ENCODE measurements at places on chromosomes 12 and 14.
A peak's percentile ranks its signal among the peaks of the same experiment; 100 is the strongest.

DNA sequence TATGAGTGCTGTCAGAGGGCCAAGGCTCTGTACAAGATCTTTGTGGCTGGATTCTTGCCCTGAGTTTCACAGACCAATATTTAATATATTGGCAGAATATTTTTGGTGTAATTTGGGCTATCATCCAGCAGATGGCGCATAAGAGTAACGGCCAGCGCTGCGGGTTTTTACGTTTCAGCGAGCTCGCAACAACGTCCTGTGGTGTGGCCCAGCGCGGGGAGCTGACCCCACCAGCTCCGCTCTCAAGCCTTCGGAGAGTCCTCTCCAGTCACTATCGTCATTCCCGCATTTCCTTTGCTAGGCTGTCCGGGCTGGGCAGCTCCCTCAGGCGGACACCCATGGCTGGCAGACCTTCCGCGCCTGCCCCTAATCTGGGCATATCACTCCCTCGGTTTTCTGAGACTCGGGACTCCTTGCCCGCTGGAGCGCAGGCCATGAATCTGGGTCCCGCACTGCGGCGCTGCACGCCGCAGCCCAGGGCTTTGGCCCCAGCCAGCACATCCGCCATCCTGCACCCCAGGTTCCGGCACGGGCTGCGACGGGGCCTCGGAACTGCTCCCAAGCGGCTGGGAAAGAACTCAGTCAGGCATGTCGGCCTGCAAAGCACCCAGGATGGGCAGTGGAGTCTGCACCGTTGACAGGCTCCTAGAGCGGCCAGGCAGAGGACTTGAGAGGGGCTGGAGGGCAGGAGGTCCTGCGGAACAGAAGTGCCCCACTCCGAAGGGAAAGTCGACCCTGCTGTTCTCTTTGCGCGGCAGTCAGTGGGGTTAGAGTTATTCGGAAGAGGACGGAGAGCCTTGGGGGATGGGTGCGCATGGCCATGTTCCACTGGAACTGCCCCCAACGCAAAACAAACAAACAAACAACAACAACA is 18.4 kb downstream of the OLR1 start:
- peak; percentile 54 for DNase-seq

GRCh38 chr12:52699373-52699772 is 4.0 kb downstream of the KRT77 start:
- no peak for DNase-seq

GRCh38 chr12:13661005-13661887 is 320.2 kb downstream of the GRIN2B start:
- DNase-seq, result peak; percentile 65

GRCh38 chr12:49428793-49429192 is 61.5 kb downstream of the SPATS2 start:
- peak; percentile 47 for DNase-seq

GRCh38 chr12:16346958-16347357 is 487 bp upstream of the MGST1 start:
- DNase-seq, result no peak

GRCh38 chr12:105555556-105556295 is 225.2 kb downstream of the C12orf75 start:
- DNase-seq, result no peak

DNA sequence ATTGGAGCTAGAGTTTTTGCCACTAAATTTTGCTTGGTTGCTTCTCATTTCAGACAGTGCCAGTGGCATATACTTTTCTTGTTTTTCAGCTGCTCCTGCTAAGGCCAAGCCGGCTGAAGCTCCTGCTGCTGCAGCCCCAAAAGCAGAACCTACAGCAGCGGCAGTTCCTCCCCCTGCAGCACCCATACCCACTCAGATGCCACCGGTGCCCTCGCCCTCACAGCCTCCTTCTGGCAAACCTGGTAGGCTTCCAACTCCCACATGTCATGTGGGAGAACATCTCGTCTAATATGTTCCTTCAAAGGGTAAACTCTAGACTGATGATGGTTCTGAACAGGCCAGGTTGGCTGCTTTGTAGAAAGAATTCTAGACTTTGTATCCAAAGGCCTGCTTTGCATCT is 11.0 kb downstream of the DLST start:
- no peak for DNase-seq

DNA sequence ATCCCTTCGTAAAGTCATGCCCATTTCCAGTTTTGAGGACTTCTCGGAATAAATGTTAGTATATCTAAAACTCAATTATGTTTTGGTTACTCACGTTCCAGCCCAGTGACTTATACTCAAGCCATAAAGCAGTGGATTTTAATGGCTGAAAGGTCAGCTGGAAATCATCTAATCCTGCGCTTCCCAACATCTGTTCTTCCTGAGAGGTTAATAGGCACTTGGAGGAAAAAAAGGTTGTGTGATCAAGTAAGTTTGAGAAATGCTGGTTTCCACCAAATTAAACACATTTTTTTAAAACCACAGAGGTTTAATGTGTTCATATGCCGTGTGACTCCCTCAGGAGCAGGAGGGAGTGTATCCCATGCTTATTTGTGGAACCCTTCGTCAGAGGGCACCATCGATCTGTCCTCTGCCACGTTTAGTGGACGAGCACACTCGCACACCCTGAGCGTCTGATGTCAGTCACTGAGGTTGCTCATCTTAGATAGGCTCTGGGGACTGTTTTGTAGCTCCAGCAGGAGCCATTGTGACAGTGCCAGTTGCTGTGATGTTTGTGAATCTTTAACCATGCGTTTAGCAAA is 41.4 kb downstream of the FBXL14 start:
- DNase-seq, result no peak

- DNase-seq, result peak; percentile 21
These were observed 98.9 kb downstream of the DENND5B start for GRCh38 chr12:31491841-31492598.

- DNase-seq, result no peak
These were observed 266.7 kb downstream of the ALG10 start for GRCh38 chr12:34288963-34289345.

GRCh38 chr12:49609059-49609874 is 3.8 kb upstream of the FAM186B start:
- no peak for DNase-seq

GRCh38 chr14:94542111-94542810 is 19.0 kb upstream of the SERPINA4 start:
- peak; percentile 64 for DNase-seq

- no peak for DNase-seq
These were observed 68.4 kb upstream of the FAM222A start for GRCh38 chr12:109645194-109645593.

DNA sequence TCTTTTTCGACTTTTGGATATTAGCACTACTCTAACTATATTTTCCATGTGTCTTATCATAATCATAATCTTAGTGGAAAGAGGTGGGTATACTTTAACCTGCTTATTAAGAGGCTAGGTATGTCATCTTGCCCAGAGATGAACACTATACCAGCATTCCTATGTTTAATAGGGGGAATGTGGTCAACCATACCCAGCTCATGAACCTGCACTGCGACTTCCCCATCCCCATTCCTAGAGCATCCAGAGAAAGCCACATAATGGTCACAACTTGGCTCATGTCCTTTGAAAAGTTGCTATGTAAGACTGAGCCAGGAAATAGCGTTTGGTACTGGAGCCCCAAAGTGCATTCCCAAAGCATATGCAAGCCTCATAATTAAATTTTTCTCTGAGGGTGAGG is 55.2 kb downstream of the TMCC3 start:
- no peak for DNase-seq

DNA sequence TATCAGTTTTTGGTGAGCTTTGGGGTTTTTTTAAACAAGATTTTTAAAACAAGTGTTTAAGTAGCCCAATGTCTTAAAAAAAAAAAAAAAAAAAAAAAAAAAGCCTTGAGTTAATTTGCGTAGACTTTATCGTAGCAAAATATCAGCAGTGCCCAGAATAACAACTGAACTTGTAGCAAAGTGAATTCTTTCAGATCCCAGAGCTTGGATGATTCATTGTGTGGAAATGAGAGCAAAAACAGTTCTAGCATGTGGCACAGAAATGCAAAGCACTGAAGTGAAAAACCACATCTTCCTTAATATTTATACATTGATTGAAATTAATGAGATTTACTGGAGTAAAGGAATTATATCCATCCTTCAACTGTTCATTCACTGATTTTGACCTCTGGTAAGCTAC is 258.1 kb downstream of the EGLN3 start:
- DNase-seq, result peak; percentile 57

GRCh38 chr12:104340925-104341611 is 37.5 kb downstream of the EID3 start:
- DNase-seq, result no peak

- no peak for DNase-seq
These were observed 53.6 kb downstream of the HECTD4 start for GRCh38 chr12:112328456-112329124.

DNA sequence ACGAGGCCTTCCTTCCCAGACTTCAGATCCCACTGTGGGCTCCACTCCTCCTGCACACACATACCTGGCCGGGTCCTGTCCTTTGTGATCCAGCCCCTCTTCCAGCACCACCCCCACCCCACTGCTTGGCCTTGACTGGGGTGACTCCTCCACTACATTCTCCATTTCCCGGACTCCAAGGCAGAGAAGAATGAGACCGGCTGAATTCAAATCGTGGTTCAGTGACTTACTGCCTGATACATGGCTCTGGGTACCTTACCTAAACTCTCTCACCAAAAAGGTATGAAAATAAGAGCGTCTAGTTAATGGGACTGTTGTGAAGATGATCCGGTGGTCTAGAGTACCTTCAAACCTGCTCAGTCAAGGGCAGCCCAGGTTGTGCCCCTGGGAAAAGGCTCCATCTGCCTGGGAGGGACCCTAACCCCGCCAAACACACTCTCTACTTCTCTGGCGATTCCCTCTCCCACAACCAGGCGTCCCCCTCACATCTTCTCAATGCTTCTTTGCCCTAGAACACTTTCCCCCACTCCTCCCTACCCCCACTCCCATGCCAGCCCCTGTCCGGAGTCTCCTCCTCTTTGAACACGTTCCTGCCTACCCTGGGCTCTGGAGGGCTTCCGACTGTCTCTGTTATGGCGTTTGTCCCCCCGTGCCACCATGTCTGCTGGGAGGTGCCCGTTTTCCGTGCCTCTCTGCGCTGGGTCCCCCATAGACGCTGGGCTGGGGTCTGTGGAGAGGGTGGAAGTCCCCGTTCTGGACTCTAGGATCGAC is 1.5 kb upstream of the ZBTB42 start:
- DNase-seq, result no peak

- DNase-seq, result no peak
These were observed 488.0 kb upstream of the RGS6 start for GRCh38 chr14:71444030-71444822.

DNA sequence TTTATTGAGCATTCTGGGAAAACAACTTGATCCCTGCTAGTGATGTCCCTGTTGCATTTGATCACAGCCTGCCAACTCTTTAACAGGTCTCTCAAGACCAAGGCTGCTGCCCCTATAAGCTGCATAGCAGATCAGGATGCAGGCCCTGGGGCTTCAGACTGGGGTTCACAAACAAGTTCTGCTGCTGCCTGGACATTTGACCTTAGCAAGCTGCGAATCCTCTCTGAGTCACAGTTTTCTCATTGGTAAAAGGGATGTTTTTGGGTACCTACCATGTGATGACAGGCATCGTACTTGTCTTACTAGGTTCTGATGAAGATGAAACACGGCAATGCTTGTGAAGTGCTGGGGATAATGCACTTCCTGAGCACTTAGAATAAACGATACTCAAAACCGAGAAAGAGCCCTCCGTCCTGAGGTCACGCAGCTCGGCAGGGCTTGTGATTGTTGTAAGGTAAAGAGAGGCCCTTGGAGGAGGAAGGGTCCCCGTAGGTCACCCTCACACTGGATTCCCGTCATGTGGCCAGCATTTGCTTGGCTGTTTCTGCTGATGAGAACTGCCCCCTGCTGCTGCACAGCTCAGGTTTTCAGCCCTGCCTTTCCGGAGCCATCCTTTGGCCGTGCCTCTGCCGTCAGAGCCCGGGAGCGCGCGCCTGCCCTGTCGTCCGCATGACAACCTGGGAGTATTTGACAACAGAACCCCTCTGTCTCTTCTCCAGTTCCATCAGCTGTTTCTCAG is 39.1 kb downstream of the TSPAN9 start:
- DNase-seq, result no peak

GRCh38 chr12:58593557-58594304 is 326.6 kb downstream of the LRIG3 start:
- DNase-seq, result no peak

DNA sequence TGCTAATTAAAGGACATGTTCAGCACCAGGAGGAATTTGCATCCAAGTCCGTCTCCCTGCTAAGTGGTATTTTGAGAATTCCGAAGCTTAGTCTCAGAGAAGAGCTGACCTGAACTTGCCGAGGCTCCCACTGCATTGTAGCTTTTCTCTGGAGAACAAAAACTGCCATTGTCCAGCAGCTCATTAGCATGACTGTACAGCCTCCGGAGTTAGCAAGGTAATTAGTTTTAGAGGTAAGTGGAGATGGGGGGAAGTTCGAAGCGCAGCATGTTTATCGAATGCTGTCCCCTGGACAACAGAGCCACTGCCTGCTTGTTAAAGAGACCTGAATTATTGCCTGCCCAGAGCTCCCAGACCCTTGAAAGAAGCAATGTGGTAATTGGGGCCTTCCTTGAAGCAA is 160.3 kb upstream of the PELI2 start:
- DNase-seq, result no peak

DNA sequence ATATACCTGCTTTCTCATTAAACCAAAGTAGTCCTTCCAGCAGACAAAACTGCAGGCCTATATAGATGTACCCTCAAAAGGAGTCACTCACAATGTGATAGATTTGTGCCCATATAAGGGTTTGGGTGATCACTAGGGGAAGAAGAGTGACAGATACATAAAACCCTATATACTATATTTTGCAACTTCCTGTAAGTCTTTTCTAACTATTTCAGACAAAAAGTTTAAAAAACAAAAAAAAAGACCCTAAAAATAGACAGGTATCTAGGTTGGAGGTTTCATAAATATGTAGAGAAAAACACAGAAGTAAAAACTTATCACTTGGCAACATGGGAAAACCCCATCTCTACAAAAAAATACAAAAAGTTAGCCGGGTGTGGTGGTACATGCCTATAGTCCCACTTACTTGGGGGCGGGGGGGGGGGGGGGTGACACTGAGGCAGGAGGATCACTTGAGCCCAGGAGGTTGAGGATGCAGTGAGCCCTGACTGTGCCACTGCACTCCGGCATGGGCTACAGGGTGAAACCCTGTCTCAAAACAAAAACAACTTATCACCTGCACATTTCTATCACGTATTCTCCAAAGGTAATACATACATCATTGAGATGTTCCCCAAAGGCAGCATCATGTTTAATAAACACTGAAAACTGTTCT is 2.9 kb downstream of the VCPKMT start:
- DNase-seq, result no peak

Measured in trophoblast cell (in vitro differentiated cells and primary cell).